NCI-H82 (cell line): ENCODE measurements at places on chromosomes 7 and 10.

DNA sequence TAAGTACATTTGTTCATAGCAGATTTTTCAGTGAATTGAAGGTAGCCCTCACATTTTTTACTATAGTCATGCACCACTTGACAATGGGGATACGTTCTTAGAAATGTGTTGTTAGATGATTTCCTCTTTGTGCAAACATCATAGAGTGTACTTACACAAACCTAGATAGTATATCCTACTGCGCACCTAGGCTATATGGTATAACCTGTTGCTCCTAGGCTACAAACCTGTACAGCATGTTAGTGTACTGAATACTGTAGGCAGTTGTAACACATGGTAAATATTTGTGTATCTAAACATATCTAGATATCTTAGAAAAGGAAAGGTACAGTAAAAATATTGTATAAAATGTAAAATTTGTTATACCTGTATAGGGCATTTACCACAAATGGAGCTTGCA is 41.2 kb downstream of the TAX1BP1 start:
- DNase-seq, result no peak

- DNase-seq, result peak; percentile 36
Measured at GRCh38 chr7:21980926-21981500, 35.3 kb upstream of the CDCA7L start.

DNA sequence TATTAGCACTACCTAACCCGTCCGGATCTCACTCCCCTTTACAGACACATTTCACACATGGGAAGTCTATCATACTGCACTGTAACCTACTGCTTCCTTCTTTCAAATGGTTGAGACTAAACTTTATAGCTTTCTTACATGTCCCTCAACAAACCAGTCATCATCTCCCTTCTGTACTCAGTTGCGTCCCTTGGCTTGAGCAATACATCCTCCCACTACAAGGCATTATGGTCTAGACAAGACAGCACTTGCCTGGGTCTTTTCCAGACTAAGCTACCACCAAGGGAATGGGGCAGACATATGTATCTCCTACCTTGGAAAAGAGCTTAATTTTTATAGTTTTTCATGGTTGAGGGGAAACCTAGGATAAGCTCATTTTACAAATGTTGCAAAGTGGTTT is 575.2 kb downstream of the KCNMA1 start:
- no peak for DNase-seq

DNA sequence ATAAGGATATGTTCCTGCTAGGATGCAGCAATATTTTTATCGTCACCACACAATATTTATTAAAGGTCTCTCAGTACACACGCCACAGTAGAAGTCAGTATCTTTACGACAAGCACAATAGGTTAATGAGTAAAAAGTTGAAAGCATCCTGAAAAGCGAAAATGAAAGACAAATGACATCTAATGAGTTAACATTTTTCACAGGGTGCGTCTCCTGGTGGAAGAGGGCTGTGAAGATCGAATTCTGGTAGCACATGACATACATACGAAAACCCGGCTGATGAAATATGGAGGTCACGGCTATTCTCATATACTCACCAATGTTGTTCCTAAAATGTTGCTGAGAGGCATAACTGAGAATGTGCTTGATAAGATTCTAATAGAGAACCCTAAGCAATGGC is 10.8 kb downstream of the C1QL3 start:
- no peak for DNase-seq

GRCh38 chr10:77223526-77224460 is 413.8 kb downstream of the KCNMA1 start:
- DNase-seq, result no peak

DNA sequence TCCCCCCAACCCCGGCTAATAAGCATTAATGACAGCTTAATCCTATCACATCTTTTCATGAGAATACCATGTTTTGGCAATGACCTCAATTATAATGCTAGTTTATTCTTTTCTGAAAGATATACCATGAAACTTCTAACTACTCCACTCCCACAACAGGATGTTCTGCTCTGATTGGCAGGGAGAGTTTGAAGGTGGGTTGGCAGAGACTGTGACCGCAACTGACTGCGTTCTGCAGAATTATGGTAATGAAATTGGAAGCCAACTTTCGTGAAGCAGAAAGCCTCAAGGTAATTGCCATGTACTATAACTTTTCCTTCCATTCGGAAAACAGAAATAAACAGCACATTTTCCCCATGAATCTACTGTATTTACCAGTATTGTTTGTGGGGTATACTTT is 288.2 kb upstream of the SEMA3D start:
- no peak for DNase-seq

DNA sequence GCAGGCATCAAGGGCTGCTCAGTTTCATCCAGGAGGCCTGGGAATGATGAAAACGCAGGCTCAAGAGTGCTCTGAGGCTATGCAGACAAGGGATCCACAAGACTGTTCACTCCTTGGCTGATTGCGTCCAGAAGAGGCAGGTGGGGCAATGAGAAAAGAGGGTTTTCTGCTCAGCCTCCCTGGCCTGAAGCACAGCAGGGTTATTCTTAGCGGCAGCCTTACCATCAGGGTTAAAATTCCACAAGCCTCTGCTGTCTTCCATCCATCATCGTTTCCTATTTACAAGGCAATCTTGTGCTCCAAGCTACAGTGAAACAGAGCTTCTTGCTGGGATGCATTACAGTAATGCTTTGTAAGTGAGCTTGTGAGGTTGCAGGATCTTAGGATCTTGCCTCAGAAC is 129.4 kb upstream of the SHH start:
- DNase-seq, result no peak

DNA sequence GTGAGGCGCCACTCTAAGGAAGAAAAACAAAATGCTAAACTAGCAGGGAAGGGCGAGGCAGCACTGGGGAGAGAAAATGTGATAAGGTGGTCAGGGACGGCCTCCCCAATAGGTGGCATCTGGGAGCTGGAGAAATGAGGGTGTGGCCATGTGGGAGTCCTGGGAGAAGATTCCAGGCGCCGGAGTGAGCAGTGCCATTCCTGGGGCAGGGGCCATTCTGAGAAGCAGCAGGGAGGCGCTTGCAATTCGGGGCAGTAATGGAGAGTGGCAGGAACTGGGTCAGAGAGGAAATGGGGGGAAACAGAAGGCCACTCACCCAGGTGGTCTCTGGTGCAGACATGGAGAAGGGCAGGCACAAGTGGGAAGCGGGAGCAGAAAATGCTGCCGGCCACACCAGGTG is 61.8 kb upstream of the LRRC18 start:
- DNase-seq, result peak; percentile 4
